ENCODE measurements at places on chromosomes 1 and 21.

DNA sequence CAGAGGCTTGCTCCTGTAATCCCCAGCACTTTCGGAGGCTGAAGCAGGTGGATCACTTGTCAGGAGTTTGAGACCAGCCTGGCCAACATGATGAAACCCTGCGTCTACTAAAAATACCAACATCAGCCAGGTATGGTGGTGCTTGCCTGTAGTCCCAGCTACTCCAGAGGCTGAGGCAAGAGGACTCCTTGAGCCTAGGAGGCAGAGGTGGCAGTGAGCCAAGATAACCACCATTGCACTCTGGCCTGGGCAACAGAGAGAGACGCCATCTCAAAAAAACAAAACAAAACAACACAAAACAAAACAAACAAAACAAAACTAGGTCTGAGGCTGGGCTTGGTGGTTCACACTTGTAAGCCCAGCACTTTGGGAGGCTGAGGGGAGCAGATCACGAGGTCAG lies 38.7 kb upstream of the RAP1GAP start:
- DNase-seq, result no peak

DNA sequence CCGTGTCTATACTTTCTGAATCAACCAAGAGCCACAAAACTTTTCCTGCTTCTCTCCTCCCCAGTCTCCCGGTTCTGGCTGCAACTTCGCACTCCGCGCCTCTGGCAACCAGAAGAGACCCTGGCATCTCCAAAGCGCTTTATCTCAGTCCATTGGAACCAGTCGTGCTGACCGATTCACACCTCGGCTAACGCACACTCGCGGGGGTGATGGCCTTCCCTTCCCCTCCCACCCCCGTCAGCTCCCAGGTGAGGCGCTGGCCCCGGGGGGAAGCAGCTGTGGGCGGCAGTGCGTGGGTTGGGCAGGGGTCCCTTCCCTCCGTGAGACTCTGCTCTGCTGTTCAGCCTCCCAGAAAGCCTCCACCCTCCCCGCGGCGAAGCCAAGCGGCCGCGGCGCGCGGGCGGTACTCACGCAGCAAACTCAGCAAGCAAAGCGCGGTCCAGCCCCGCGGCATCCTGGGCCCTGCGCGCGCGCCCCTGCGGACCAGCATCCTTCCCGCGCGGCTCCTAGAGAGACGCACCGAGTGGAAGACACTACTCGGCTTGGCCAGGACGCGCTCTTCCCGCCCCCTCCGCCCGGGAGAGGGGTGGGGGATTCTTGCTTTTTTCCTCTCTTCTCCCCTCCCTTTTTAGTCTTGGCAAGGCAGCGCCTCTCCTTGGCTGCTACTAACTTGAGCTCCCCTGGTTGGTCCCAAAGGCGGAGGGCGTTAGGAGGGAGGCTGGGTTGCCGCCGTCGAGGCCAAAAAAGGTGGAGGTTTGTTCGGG lies at the start of gene CD34:
TSS of gene CD34 (minus strand) at position 535 of the 764 bp plus-strand sequence. CDS start at position 490, 45 bp downstream.
- no peak for DNase-seq

DNA sequence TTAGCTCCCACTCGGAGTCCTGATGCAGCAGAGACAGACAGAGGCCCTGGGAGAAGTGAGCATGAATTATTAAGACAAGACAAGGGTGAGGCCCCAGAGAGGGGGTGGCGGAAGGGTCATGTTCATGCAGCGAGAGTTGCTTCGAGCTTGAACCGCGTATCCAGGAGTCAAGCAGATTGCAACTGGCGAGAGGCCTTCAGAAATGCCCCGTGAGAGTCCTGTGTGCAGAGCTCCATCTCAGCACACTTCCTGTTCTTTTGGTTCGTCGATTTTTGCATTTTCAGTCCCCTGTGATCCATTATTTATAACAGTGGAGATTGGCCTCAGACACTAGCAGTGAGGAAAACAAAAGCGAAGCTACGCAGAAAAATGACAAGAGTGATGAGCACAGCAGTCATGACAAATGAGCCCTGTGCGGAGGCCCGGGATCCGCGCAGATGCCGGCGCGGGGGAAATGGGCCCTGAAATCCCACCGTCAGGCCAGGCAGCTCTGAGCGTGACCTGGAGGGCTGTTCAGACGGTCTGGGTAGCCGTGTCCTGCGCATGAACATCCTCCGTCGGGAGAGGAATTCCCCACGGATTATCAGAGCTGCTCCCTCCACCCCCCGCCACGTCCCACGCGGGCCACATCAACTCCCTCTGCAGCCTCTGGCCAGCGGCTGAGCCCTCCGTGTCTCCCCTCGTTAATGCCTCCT lies 15.0 kb downstream of the PDE9A start:
- no peak for DNase-seq

DNA sequence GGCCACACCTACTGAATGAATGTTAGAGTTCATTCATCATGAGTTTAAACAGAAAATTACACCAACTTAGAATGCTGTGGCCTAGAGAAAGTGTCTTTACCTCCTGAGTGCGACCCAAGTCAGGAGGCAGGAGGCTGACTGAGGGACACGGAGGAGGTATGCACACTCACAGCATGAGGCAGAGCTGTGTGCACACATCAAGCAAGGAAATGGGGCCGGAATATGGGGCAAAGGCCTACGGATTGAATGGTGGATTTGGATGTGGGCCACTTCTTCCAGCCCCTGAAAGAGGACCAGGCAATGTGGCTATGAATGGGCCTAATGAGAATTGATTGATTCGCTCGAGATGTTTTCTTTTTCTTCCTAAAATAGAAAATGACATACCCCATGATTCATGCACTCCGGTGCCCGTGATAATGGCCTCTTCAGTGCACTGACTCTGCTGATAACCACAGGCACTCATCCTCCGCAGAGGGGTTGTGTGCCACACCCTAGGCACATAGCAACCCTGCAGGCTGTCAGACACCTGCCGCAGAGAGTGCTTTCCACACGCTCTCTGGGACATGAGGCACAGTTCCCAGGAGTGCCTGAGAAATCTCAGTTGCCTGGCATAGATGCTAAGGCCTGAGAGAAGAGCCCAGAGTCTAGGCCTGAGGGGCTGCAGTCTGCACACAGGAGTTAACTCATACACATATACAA lies 155.5 kb downstream of the GLUL start:
- DNase-seq, result no peak

DNA sequence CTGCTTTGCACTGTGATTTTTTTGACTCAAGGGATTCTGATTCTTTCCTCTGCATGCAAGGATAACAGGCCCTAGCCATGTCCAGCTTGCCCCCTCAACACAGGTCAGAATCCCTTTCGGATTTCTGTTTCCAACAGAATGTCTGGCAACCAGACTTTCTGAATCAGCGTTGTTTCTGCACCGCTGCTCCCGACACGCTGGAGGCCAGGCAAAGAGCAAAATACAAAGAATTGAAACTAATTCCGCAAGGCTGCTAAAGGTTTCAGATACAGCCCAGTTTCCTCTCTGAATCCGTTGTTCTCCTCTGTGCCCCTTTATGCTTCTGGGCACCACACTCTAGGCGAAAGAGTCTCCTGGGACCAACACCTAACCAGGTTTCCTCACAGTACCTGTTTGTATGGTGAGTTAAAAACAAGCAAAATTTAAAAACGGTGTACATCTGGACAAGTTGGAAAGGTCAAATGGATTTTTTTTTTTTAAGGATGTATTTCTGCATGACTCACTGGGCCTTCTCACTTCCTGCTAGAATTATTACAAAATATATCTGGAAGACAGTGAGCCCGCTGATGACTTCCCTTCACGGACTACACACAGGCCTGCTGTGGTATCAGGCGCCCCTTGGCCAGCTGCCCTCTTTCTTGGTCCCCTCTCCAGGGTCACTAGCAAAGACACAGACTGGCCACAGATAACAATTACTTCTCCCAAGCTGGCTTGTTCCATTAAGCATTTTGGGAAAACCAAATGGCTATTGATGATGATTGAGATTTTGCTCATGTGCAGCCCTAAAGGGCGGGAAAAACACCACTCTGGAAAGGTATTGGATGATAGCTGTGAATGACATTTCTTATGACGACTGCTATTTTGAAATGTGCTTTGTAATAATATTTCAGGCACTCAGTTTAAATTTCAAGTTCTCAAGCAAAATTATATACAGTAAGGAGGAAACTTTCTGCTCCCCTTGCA lies 118.3 kb downstream of the TGFB2 start:
- no peak for DNase-seq

DNA sequence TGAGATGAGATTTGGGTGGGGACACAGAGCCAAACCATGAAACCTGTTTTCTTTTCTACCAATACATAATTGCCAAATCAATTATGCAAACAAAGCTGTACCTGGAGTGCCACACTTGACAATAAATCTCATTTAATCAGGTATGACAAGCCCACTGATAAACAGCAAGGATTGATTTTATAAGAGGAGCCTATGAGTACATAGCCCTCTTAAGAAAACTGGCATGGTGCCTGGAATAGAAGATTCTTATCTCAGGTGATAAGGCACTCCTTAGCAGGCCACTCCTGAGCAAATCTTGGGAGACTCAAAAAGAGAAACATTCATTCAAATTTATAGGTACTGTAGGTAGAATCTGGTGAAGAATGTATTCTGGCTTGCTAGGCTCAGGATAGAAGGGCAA lies 28.6 kb upstream of the PDE4B start:
- DNase-seq, result no peak

DNA sequence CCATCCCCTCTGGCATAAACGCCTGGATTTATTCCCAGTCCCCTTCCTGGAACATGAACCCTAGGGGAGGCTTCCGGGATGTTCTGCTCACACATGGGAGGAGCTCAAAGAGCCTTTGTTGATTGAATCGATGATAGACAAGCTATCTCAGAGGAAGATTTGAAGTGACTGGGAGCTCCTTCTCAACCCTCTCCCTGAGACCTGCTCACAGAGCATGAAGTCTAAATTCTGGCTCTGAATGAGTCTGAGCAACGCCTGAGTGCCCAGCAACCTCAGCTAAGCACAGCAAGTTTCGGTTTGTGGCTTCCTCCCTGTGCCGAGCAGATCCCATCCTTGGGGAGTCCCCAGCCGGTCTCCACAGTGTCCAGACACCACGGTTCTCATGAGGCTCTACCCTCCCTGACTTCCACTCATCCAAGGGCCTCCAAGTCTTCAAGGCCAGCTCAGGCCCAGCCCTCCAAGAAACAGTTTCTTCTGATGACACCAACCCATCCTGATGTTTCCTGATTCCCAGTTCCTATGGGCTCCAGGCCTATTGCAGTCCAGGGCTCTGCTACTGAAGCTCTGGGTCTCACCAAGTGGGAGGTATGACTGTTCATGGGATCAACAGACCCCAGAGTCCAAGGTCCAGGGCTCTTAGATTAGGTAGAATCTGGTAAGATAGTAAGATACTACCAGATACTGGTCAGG lies 190.8 kb downstream of the DYRK1A start:
- no peak for DNase-seq

DNA sequence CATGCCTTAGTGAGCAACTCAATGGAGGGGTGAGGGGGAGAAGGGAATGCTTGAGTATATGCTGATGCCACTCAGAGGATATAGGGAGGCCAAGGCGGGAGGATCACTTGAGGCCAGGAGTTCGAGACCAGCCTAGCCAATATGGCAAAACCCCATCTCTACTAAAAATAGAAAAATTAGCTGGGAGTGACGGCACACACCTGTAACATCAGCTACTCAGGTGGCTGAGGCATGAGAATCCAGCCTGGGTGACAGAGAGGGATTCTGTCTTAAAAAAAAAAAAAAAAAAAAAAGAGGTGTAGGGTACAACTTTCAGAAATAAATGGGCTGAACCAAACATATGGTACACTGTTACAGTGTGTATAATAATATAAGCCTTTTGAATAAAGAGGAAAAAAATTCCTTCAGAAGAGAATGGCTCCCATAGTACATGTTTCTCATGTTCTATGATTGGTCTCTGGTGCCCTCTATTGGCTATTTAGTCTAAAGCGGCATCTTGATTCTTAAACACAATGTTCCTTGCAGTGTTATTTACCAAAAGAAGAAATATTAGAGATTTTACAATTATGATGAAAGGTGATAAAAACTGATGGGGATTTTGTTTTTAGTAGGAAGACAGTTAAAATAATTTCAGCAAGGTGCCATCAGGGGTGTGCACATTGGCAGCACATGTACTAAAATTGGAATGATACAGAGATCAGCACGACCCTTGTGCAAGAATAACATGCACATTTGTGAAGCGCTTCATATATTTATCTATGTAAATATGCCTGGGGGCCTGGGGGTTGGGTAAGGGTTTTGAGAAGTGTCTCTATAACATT lies 109.8 kb downstream of the PATJ start:
- DNase-seq, result no peak

DNA sequence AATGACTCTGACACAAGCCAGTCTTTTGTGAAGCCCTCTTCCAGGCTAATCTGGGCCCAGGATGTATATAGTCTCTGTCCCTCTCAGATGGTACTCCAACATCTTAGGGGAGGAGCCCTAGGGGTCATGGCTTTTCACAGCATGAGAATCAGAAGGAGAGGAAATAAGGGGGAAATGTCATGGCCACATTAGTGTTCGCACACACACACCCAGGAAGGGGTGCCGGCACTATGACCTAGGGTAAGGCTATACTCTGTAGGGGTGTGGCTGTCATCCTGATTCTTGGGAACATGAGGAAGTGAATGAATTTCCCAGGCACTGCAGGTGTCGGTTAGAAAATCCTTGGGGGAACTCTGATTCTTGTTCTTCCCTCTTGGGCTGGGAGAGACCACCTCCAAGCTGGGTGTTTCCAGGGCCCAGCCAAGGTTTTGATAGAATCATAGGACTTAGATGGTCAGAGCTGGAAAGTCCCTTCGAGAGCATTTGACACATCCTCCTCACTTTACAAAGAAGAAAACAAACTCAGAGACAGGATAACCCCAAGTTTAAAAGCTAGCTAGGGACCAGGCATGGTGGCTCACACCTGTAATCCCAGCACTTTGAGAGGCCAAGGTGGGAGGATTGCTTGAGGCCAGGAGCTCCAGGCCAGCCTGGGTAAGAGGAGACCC lies 22.0 kb downstream of the GFI1 start:
- no peak for DNase-seq

DNA sequence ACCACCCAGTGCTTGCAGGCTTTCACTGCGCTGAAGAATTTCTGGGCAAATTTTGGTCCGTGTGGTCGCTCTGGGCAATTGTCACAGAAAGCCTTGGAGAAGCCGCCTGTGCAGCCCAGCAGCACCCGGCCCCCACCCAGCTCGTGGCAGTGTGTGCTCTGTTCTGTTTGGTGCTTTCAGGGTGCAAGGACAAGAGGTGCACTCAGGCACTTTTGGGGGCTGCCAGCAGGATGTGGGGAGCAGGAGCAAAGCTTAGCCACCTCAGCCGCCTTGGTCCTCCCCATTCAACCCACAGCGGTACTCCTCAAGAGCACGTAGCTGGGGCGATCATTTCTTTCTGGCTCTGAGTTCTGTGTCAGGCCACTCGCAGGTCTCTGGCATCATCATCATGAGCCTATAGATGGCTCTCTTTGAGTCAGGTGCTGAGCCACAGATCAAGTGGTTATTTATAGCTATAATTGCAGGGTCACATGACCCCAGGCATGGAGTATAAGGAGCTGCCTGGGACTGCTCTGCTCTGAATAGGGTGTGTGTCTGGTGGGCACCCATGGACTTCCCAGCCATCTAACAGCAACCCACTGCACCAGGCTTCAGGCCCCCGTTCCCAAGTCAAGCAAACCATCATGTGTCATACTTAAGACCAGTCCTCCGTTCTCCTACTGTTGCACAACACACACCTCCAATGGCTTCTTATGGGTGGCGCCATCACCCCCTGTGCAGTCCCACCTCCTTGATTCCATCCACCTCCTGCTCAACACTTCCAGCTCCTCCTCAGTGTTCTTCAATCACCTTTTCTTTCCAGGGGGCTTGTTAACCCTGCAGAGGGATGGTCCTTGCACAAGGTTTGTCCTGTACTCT lies 18.1 kb upstream of the TENT5C start:
- DNase-seq, result no peak
